Hematopoietic multipotent progenitor cell treated with erythropoietin and hydrocortisone succinate and interleukin-3 and kit ligand, for 6 days (in vitro differentiated cells): ENCODE measurements at places on chromosomes 7 and 10.

DNA sequence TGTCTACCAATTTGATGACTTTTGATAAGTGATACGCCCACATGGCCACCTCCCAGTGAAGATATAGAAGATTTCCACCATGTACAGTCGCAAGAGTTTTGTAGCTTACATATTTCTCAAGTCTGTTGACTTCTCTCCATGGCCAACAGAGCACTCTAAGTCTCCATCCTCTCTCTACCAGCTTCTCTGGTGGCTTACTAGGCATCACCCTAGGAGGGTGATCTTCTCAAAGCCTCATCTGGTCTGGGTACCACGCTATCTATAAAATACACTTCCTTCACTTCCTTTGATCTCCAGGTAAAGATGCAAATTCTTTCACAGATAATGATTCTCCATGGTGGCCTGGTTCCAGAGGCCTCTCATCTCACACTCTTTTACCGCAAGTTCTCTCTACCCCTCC, 49.9 kb downstream of the CALN1 start:
- no peak for DNase-seq

GRCh38 chr7:106623853-106624252, 37.1 kb downstream of the CCDC71L start:
- no peak for DNase-seq

GRCh38 chr7:134004829-134005505, 122.2 kb upstream of the LRGUK start:
- DNase-seq, result peak; percentile 7

GRCh38 chr7:68706291-68706690, 892.0 kb upstream of the AUTS2 start:
- DNase-seq, result no peak

GRCh38 chr7:87036985-87037384, 22.5 kb downstream of the ELAPOR2 start:
- DNase-seq, result no peak

DNA sequence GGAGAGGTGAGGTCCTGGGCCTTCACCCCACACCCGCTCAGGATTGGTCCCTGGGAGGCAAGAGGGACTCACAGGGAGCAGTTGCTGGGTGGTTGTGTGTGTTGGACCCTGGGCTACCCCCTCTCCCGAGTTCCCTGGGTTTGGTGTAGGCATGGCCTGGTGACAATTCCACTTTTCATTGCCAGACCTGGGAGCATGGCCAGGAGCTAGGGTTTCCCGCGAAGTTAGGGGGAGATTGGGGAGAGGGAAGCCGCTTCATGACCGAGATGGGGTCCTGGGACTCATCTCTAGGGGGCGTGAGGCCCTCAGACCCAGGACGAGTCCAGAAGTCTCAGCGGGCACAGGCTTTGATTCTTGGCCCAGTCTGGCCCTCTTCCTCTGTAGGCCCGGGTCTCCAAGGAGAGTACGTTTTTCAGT, 606 bp downstream of the PALD1 start:
- DNase-seq, result no peak

DNA sequence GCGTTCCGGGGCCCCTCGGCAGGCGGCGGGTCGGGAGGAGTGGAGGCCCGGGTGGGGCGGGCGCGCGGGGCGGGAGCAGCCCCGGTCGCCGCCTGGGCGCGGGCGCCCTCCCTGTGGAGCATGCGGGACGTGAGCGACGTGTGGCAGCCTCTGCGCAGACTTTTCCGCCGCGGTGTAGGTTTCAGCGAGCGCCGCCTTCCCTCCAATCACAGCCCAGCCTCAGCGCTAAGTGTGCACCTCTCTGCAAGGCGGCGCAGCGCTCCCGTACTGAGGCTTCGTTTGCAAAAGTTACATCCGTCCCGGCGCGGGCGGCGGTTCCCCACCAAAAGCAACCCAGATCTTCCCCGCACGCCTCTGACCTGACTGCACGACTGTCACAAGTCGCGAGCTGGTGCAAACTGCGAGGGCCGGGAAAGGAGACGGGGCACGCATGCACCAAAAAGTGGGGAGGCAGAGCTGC, 1.2 kb upstream of the PFKFB3 start:
- DNase-seq, result peak; percentile 61

- DNase-seq, result no peak
Measured at GRCh38 chr7:77473229-77474005, 57.3 kb upstream of the GSAP start.

DNA sequence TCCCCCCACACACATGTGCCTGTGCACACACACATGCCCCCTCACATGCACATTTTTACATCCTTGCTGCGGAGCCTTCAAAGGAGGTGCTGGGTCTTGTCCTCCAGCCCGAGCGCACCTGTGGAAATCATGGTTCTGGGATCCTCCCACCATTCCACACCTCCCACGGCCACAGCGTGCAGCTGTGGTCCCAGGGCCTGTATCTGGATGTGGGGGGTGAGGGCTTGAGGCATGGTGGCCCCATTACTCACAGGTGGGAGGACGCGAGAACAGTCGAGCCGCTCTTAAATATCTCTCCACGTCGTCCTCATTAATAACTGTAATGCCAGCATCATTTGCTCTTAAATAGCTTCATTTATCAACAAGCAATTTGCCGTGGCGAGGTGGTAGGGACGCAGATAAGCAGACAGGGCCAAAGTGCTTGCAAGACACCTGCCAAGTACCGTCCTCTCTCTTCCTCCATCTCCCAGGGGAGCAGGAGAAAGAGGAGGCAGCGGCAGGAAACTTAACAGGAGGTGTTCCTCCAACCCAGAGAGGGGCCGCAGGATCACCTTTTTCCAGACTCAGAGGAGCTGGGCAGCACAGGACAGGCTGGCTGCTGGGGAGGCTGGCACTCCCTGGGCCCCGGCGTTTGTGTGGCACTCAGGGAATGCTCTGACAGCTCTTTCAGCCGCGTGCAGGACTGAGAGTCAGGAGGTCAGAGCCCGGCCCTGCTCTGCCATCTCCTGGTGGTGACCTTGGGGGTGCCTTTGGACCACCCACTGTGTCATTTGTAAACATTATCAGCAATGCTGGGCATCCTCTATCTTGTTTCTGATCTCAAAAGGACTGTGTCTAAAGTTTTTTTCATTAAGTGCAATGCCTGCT, 87.4 kb downstream of the CDH23 start:
- no peak for DNase-seq

GRCh38 chr7:44720301-44720700, 28.3 kb upstream of the ZMIZ2 start:
- DNase-seq, result no peak

- peak; percentile 84 for DNase-seq
Measured at GRCh38 chr7:16657656-16658279, 11.8 kb downstream of the BZW2 start.

DNA sequence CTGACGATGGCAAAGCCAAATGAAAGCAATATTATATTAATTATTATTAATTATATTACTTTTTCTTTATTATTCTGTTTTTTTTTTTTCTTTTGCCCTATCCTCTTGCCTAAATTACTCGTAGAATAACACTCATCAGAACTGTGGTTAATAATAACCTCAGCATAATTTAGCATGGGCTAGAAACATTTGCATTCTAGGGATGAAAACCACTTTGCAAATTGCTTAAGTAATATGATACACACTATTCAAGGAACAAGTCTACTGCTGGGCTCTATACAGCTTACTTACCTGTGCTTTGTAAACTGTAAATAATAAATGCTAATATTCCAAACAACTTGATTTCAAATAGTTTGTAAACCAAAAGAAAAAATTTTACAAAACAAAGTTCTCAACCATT, 375.8 kb downstream of the HGF start:
- DNase-seq, result no peak

- DNase-seq, result no peak
Measured at GRCh38 chr10:44065788-44066526, 318.9 kb downstream of the CXCL12 start.
